Upper lobe of right lung (tissue), 1 donor: ENCODE measurements at places on chromosomes 12 and 14. TPM values are rescaled to one million over a fixed set of nuclear protein-coding genes. Genes with fewer than 3 reads are reported as not detected.

GRCh38 chr14:64971943-64972791, at the start of gene RAB15:
RAB15 (minus strand) TSS chr14:64972336; CDS start chr14:64972076, 260 bp downstream.
- DNase-seq, result peak; percentile 74

- DNase-seq, result no peak
Observed at GRCh38 chr12:74541074-74541473, 3.4 kb downstream of the ATXN7L3B start.

DNA sequence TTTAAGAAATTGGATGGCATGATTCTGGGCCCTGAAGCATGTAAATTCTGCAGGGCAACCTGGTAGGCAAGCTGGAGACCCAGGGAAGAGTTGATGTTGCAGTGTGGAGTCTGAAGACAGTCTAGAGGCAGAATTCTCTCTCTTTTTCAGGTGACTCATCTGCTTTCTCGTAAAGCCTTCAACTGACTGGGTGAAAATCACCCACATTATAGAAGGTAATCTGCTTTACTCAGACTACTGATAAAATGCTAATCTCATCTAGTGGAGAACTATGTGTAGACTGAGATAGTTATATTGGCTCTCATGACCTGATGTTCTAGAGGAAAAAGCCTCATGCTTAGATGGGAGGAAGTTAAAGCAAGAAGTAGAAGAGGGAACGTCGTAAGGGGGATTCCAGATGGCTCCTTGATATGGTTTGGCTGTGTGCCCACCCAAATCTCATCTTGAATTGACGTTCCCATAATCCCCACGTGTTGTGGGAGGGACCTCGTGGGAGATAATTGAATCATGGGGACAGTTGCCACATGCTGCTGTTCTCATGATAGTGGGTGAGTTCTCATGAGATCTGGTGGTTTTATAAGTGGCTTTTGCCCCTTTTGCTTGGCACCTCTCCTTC, 723.8 kb downstream of the BCL11B start:
- DNase-seq, result no peak

GRCh38 chr12:102050660-102051430, 10.9 kb downstream of the WASHC3 start:
- DNase-seq, result no peak

GRCh38 chr12:125518074-125518473, 452.8 kb downstream of the AACS start:
- no peak for DNase-seq

- DNase-seq, result peak; percentile 73
Observed at GRCh38 chr14:105019861-105020814, 745 bp downstream of the CDCA4 start.

The ASPG gene
- total RNA-seq, result 5.3 TPM

The PLEK2 gene
- 2.5 TPM for total RNA-seq

The FAIM2 gene
- 1.2 TPM for total RNA-seq

The GNPTAB gene
- total RNA-seq, result 65.9 TPM

The FCF1 gene
- 40.7 TPM for total RNA-seq
